ENCODE measurements at places on chromosomes 6 and 20. TPM values are rescaled to one million over a fixed set of nuclear protein-coding genes. Genes with fewer than 3 reads are reported as not detected.

SNX3 gene
- total RNA-seq, result 117 TPM

JPH2 gene
- total RNA-seq, result 1.2 TPM

MRAP2 gene
- total RNA-seq, result 1.3 TPM

HSPA1A gene
- 417 TPM for total RNA-seq

PCSK2 gene
- not detected for total RNA-seq

OPN5 gene
- not detected for total RNA-seq

SHLD1 gene
- total RNA-seq, result 6.7 TPM

UNC5CL gene
- 0.33 TPM for total RNA-seq

SYNDIG1 gene
- total RNA-seq, result 1.5 TPM

MTFR2 gene
- 12.3 TPM for total RNA-seq

OR2J3 gene
- total RNA-seq, result not detected

TRIM10 gene
- total RNA-seq, result not detected

HEY2 gene
- 0.07 TPM for total RNA-seq

CLPSL2 gene
- total RNA-seq, result 0.60 TPM

ADIG gene
- not detected for total RNA-seq

AGER gene
- total RNA-seq, result 2.3 TPM

SPATS1 gene
- total RNA-seq, result not detected

OR2H2 gene
- total RNA-seq, result not detected

PI16 gene
- total RNA-seq, result not detected

TRAM2 gene
- 24.5 TPM for total RNA-seq

IP6K3 gene
- total RNA-seq, result 0.15 TPM

KCNS1 gene
- total RNA-seq, result not detected

C6orf58 gene
- 0.24 TPM for total RNA-seq

JAG1 gene
- total RNA-seq, result 52.7 TPM

MAFB gene
- 0.06 TPM for total RNA-seq

RBPJL gene
- not detected for total RNA-seq

KHDRBS2 gene
- total RNA-seq, result not detected

COQ3 gene
- total RNA-seq, result 12.4 TPM

EYA2 gene
- total RNA-seq, result 3.0 TPM

REM1 gene
- total RNA-seq, result not detected

BTNL2 gene
- total RNA-seq, result not detected

ZC2HC1B gene
- not detected for total RNA-seq

MYMX gene
- total RNA-seq, result not detected

HLA-DQA1 gene
- total RNA-seq, result not detected

IL20RA gene
- total RNA-seq, result 0.02 TPM

KCNQ2 gene
- 0.86 TPM for total RNA-seq

MUCL3 gene
- total RNA-seq, result not detected

CHRNA4 gene
- total RNA-seq, result 2.1 TPM

HLA-DPB1 gene
- total RNA-seq, result not detected

LY6G6D gene
- total RNA-seq, result not detected
